Thoracic aorta (tissue), 2 donors: ENCODE measurements at places on chromosomes 5 and 9. TPM values are rescaled to one million over a fixed set of nuclear protein-coding genes. Genes with fewer than 3 reads are reported as not detected.

- no peak for DNase-seq
These were observed 92.6 kb downstream of the EDIL3 start for GRCh38 chr5:84292000-84292642.

- no peak for DNase-seq
These were observed 12.8 kb downstream of the EXOC3 start for GRCh38 chr5:455806-456205.

The OR1N2 gene
- 1.1 TPM for total RNA-seq

- DNase-seq: no peak
These were observed 68.3 kb downstream of the SERINC5 start for GRCh38 chr5:80187421-80188090.

DNA sequence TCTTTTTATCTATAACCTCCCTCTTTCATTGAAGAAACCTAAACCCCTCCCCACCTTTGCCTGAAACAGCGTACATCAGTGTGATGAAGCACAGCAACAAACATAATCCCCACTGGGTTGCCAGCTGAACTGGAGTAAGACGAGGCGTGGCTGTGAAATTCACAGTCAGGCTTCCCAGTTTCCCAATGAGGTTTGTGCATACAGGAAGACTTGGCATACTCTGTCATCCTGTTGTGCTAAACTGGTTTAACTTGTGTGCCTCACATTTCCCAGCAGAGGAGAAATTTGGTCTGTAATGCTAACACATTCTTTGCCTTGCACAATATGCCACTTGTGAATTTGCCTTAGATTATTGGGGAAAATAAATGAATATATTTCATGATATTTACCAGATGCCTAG, 121.5 kb downstream of the SV2C start:
- DNase-seq: no peak

DNA sequence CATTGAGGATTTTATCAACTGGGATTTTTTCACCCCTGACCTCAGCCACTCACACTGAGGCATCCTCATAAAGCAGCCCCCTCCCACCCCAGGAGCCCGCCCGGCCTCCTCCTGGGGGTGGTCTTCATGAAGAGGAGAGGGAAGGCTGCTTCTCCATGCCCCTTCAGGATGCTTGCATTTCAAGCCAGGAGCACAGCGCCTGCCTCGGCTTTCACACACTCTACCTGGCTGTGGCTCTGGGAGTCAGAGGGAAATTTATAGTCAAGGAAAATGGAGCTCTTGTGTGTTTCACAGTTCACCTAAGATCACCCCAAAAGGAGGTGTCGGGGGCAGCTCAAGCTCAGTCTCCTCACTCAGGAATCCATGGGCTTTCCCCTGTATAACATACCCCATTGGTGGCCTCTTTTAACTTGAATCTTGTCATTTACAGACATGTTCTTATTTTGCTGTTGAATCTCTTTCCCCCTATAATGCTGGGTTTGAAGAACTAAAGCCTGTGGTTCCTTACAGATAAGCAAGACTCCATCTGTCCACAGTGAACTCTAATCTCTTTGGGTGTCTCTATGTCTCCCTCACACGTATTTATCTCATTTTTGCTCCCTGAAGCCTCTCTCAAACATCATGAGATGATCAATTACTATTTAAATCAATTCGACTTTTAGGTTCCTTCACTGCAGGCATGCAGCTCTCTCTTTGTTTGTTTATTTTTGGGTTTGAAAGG, 22.6 kb upstream of the IQGAP2 start:
- no peak for DNase-seq

The IDNK gene
- total RNA-seq: 2.1 TPM

The TOPORS gene
- 30.8 TPM for total RNA-seq

DNA sequence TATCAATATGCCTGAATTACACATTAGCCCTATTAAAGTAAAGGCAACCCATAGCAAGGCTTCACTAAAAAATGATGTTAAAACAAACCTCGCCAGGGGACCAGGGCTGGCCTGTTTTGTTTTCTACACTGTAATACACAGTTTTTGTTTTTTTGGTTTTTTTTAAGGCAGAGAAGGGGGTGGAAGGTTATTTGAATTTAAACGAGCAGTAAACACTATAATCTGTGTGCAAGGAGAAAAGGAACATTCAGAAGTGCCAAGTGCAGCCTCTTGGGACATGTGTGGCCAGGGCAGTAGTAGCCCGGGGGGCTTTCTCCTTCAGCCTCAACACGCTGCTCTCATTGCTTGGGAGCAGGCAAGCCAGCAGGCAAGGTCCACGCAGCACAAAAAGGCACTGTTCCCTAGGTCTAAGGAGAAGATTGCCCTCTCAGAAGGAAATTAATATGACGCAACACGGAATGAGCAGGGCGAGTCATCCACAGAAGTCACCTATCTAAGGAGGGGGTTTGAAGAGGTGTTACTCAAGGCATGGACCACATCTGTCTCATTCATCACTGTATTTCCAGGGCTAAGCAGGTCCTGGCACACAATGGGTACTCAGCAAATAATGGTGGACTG, 16.2 kb downstream of the SIL1 start:
- no peak for DNase-seq

The ZBTB6 gene
- 6.2 TPM for total RNA-seq

GRCh38 chr5:169494941-169495548, 88.5 kb upstream of the SPDL1 start:
- no peak for DNase-seq

- no peak for DNase-seq
These were observed 1.2 kb upstream of the MSANTD3 start for GRCh38 chr9:100425758-100426157.

- no peak for DNase-seq
These were observed 216.2 kb downstream of the ENC1 start for GRCh38 chr5:74424162-74424868.

GRCh38 chr9:4689021-4689420, 9.7 kb downstream of the CDC37L1 start:
- DNase-seq: no peak

- DNase-seq: no peak
These were observed 7.9 kb downstream of the TRMT10B start for GRCh38 chr9:37761511-37761910.

- DNase-seq: no peak
These were observed 24.0 kb downstream of the CDKN2A start for GRCh38 chr9:21969951-21970799.

- DNase-seq: no peak
These were observed 15.4 kb downstream of the SLC36A3 start for GRCh38 chr5:151288180-151288579.

The TMEM232 gene
- total RNA-seq: 13.3 TPM

DNA sequence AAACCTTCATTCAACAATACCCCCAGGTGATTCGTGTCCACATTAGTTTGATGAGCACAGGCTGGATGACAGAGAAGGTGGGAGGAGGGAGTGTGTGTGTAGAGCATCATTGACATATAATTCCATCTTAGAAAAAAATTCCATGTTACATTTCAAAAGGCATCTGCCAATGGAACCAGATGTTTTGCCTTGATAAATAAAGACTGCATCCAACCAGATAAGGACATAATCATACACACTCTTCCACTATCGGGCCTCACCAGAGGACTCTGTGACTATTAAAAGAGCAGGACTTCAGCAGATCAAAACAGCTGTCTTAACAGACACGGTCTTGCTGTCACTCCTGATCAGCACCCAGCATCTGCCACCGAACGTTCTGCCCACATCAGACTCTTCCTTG, 96.4 kb upstream of the SPIN1 start:
- DNase-seq: no peak

GRCh38 chr9:135789838-135790291, 87.9 kb downstream of the KCNT1 start:
- no peak for DNase-seq

DNA sequence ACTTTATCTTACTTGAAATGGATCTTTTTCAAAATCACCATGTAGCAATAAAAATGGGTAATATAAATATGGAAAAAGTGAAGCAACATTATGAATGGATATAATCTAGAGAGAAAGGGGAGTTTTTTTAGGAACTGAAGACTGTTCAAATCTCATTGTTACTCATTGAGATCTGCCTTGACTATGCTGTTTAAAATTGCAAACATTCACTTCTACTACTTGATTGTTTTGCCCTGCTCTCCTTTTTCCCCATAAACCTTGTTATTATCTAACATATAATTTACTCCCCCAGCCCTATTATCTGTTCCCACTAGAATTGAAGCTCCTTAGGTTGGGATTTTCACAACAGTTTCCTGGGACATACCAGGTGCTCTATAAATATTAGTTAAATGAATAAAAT, 22.0 kb downstream of the PAM start:
- DNase-seq: no peak

DNA sequence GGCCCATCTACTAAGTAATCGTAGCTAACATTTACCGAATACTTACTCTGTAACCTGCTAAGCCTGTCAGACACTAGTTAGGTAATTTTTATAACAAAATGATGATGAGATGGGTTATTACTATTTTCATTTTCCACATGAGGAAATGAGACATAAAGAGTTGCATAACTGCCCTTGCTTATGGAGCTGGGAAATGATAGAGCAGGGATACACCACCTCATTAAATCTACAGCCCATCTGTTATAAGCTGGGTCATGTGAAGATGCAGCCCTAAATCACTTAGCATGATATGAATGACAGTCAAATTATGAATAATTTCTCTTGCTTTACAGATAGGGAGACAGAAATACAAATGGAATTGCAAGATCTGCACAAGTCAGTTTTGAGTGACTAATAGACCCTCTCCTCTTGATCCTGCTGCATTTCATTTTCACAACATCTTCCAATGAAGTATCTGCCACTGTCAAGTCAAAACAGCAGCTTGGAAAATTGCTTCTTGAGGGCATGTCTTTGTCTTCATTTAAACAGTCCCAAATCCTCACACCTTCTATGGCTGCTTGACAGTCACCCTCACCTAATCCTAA, 364.7 kb downstream of the PRELID2 start:
- DNase-seq: no peak

DNA sequence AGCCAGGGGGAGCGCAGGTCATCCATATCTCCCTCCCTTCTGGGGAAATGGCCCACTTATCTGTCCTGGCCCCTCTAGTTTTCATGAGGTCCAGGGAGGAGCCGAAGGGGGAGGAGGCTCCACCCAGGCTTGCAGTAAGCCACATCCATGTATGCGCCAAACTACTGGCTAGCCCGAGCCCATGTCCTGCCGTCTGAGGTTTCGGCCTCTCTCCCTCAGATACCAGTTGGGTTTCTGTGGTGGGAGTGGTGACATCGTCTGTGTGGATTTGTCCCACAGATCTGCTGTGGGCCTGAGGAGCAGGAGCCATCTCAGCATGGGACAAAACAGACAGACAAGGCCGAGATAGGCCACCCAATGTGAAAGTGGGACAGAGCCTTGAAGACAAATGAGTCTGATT, 78.3 kb upstream of the ORM1 start:
- no peak for DNase-seq

DNA sequence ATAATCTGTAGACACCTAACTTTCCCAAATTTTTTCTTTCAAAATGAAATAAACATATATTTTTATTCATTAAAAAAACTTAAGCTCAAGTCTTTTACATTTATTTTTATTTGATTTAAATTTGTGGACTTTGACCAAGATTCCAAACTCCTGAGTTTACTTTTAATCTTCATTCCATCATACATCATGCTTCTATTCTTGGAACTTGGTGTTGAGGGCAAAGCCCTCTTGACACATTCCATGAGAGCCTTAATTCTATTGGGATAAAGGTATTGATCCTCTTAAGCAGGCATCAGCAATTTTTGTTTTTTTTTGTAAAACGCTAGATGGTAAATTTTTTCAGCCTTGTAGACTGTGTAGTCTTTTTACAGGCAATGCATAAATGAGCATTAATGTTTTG, 53.6 kb downstream of the FBXO4 start:
- no peak for DNase-seq

DNA sequence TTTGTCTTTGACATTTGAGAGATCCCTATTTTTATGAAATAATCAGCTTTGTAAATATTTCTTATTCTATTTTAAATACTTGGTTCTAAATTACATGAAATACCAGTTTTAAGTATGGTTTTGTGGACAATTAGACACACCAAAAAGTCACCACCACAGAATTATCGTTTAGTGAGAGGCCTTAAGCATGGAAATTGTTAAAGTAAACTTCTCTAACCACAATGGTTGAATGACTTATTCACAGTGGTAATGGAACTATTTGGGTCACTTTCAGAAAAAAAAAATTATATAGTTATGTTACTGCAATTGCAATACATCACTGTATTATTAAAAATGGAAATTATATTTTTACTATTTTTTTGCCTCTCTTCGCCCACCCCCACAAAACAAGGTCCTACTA, 1252.5 kb downstream of the EFNA5 start:
- DNase-seq: no peak

- no peak for DNase-seq
These were observed 26.7 kb downstream of the PWWP2A start for GRCh38 chr5:160092514-160092913.

- no peak for DNase-seq
These were observed 49.9 kb upstream of the JMY start for GRCh38 chr5:79186021-79186420.

DNA sequence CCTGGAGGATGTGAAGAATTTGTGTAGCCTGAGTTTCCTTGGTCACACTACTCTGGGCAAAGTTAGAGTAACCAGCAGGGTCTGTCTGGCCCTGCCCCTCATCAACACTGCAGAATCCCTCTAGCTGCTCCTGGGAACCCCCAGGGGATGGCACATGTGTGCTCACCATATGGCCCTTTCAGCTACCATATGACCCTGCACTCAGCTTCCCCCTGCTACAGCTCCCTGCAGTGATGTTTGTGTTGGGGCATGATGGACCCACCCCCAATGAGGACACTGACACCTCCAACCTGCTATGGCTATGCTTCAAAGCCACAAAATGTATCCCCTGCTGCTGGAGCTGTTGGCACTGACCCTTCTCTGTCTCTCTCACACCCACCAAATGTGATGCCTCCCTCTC, 152.7 kb downstream of the SNX18 start:
- no peak for DNase-seq

The CYSRT1 gene
- total RNA-seq: not detected
